Left cardiac atrium (tissue), 4 donors: ENCODE measurements at places on chromosomes 4 and X. TPM values are rescaled to one million over a fixed set of nuclear protein-coding genes. Genes with fewer than 3 reads are reported as not detected.

The PCYT1B gene
- 2.8 TPM for total RNA-seq

The UGT2A3 gene
- not detected for total RNA-seq

The TMEM31 gene
- total RNA-seq = not detected

The CENPVL3 gene
- not detected for total RNA-seq

The SHOX gene
- not detected for total RNA-seq

The ASMT gene
- total RNA-seq = 0.24 TPM

The DIPK2B gene
- 20.8 TPM for total RNA-seq

The MAGED2 gene
- 80.8 TPM for total RNA-seq

The ARSH gene
- not detected for total RNA-seq

The HMX1 gene
- not detected for total RNA-seq

The CT45A10 gene
- total RNA-seq = not detected

The F8A2 gene
- total RNA-seq = not detected

The VCX3A gene
- not detected for total RNA-seq

The WAS gene
- 9.1 TPM for total RNA-seq

The RS1 gene
- not detected for total RNA-seq

The ADAMTS3 gene
- 1.2 TPM for total RNA-seq

The FAM236D gene
- not detected for total RNA-seq

The MUC7 gene
- not detected for total RNA-seq

The HERC6 gene
- total RNA-seq = 9.7 TPM

The SSX4 gene
- total RNA-seq = not detected

The NAT8L gene
- 8.8 TPM for total RNA-seq

The MAGEC3 gene
- total RNA-seq = not detected

The SORBS2 gene
- 439 TPM for total RNA-seq

The WDR17 gene
- total RNA-seq = 1.4 TPM

The FAM149A gene
- total RNA-seq = 13.1 TPM

The TCEAL2 gene
- 2.7 TPM for total RNA-seq

The USO1 gene
- total RNA-seq = 77.9 TPM

The RNF128 gene
- 0.74 TPM for total RNA-seq

The RHOXF2B gene
- total RNA-seq = not detected

The PASD1 gene
- not detected for total RNA-seq

The HELT gene
- not detected for total RNA-seq

The C4orf51 gene
- total RNA-seq = not detected

The SYP gene
- 1.8 TPM for total RNA-seq

The PLA2G12A gene
- total RNA-seq = 59.4 TPM
